ENCODE measurements at places on chromosomes 1 and 21.

- DNase-seq, result no peak
Observed at GRCh38 chr1:60223158-60223557, 149.6 kb upstream of the C1orf87 start.

- DNase-seq, result peak; percentile 38
Observed at GRCh38 chr1:221912230-221912629, 170.3 kb upstream of the DUSP10 start.

- no peak for DNase-seq
Observed at GRCh38 chr1:6097824-6098223, 52.1 kb downstream of the KCNAB2 start.

GRCh38 chr1:159140474-159140873 is 30.9 kb upstream of the CADM3 start:
- no peak for DNase-seq

DNA sequence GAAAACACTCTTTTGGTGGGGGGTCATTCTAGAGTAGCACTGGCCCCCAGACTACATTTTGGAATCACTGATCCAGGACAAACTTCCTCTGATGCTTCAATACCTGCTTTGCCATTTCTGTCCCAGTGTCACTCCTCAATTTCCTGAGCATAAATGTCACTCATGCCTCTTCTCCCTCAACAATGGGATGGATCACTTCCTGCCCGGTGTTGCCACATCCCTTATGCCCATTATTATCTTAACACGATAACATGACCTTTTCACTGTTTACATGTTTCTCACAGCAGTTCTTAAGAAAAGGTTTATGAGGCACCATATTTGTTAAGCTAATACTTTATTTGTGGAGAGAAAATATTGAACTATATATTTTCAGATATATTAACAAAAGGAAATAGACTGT is 3.9 kb upstream of the ITLN1 start:
- no peak for DNase-seq

- no peak for DNase-seq
Observed at GRCh38 chr1:193242000-193242399, 55.6 kb upstream of the B3GALT2 start.

GRCh38 chr1:22635436-22635835 is 992 bp upstream of the C1QA start:
- no peak for DNase-seq

- DNase-seq, result no peak
Observed at GRCh38 chr1:19618428-19618827, 25.7 kb upstream of the NBL1 start.

DNA sequence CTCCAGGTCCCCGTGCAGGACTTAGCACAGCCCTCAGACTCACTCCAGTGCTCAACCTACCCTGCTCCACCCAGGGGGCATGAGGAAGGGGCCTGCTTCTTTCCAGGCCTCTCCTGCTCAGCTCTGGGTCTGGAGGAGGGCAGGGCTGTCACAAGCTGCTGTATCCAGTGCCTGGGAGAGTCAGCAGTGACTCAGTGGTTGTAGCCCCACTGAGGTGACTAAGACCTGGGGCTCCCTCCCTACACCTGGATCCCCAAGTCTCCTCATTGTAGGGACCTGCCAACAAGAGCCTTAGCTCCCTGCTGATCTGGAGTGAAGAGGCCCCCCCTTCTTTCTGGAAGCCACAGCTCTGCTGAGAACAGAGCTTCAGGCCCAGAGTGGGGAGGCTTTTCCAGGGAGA is 36.1 kb upstream of the FAM131C start:
- no peak for DNase-seq

- DNase-seq, result no peak
Observed at GRCh38 chr1:244210884-244211558, 159.9 kb downstream of the ZBTB18 start.

GRCh38 chr1:8926707-8927694 is 18.7 kb upstream of the CA6 start:
- DNase-seq, result peak; percentile 36

- no peak for DNase-seq
Observed at GRCh38 chr1:158979229-158979628, 30.5 kb upstream of the IFI16 start.

DNA sequence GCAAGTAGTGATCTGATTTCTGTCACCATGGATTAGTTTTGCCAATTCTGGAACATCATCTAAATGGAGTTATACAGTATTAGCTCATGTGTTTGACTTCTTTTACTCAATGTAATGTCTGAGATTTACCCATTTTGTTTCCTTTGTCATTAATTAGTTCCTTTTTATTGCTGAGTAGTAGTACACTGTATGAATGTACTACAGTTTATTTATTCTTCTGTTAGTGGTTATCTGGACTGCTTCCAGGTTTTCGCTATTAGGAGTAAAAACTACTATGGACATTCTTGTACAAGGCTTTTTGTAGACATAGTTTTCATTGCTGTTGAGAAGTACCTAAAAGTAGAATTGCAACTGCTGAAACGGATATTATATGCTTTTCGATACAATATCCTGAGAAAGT is 14.1 kb downstream of the SUCO start:
- DNase-seq, result no peak

DNA sequence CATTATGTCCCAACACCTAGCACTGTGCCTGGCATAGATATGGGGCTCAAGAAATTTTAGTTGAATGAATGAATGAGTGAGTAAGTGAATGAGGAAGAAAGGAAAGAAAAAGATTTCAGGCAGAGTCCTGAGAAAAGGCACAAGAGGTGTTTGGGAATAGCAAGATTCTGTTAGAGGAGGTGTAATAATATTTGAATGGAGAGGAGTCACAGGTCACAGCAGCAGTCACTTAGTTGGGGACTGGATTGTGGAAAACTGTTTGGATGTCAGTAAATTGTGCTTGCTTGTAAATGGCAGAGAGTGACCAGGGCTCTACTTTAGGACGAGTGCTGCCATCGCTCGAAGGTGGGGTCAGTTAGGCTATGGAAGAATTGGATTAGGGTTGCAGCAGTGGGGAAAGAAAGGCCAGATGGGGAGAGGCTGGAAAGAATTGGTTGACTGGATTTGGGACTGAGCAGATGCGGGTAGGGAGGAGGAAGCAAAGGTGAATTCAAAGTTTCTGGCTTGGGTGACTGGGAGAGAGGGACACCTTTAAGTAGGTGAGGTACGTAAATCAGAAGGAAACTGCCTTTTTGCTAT is 9.3 kb downstream of the CDC14A start:
- no peak for DNase-seq

DNA sequence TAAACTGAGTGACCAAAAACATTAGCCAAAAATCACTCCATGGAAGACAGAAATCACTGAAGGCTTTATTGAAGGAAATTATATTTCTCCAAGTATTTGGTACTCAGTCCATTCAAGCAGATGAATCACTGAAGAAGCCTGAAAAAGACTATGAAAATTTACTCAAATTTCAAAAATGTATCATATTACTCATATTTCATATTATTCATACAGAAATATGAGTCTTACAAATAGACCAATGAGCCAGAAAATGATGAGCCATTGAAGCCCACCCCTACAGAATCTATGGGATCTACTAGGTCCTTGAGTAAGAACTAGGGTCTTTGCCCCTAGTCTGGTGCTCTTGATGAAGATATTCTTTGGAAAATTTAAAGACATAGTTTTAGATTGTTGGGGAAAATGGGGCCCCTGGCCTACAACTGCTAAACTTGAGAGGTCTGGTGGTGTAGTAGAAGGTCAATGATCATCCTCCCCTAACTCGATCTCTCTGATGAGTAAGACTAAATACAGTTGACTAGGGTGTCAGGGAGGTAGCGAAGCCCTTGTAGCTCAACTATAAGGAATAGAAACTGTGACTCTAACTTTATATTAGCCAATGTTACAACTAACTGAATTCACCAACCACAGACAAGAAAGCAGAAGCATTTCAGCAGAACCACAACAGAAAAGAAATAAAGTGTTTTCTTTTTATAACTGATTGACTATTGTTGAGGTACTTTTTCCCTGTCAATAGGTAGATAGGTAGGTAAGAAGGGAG is 81.0 kb downstream of the NOTCH2 start:
- DNase-seq, result peak; percentile 28

DNA sequence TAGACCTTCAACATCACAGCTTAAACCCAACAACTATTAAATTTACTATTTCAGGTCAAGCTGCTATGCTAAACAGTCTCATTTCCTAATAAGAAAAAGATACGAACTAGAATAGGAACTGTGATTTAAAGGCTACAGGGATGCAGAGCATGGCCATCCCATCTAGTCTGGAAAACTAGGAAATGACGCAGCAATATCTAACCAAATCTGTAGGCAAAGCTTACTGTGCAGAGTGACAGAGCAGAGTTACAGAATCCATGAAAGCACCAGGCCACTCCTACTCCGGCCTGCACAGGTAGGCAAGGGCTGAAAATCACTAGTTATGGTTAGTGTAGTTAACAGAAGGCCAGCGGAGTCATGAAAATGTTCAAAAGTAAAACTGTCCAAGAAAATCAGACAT is 2.1 kb downstream of the HLCS start:
- DNase-seq, result no peak

DNA sequence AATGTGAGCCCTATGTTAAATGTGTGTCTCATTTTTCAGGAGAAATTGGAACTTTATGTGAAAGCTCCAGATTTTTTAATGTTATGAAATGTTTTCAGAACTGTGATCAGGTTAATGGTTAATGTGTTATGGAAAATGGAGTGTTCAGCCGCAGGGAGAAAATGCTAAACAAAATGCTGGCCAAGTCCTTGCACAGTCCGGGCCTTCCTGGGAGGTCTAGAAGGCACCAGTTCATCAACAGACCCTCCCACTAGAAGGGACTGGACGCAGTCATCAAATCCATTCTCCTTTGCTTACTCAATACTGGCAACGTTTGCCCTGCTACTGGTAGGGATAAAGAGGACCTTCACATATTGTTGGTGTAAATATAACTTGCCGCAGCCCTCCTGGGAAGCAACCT is 43.4 kb downstream of the VWA5B1 start:
- no peak for DNase-seq

Data from activated naive CD4-positive, alpha-beta T cell treated with anti-CD3 and anti-CD28 coated beads for 36 hours (primary cell).